ENCODE measurements at places on chromosomes 4 and X. TPM values are rescaled to one million over a fixed set of nuclear protein-coding genes. Genes with fewer than 3 reads are reported as not detected.

GRCh38 chr4:94038195-94038594 is 169.5 kb upstream of the SMARCAD1 start:
- DNase-seq: no peak

GRCh38 chr4:155604718-155605626 is 61.7 kb upstream of the GUCY1A1 start:
- no peak for DNase-seq

DNA sequence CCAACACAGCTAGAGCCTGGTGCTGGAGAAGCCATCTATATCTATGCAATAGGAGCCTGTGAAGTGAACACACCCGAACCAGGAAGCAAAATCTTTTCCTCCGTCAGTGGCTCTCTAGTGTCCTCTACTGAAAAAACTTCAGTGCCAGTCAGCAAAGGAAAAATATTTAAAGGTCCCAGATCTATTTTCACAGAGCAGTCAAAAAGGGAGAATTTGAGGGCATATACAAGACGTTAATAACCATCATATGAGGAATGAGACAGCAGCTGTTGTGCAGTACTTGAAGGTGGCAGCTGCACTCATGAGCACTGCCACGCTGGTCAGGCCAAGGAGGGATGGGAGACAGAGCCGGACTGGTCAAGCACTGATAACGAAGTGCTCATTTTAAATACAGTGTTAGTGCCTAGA is 14.4 kb downstream of the MCUB start:
- no peak for DNase-seq

GRCh38 chrX:17361620-17362019 is 13.4 kb upstream of the NHS start:
- DNase-seq: no peak

The IL9R gene
- not detected for total RNA-seq

GRCh38 chr4:120948382-120948781 is 25.9 kb upstream of the PRDM5 start:
- DNase-seq: no peak

GRCh38 chr4:8009710-8010511 is 70.2 kb upstream of the AFAP1 start:
- DNase-seq: no peak

The ERCC6L gene
- 1.2 TPM for total RNA-seq

GRCh38 chr4:8594097-8595038 is 1.8 kb downstream of the CPZ start:
- peak; percentile 33 for DNase-seq

DNA sequence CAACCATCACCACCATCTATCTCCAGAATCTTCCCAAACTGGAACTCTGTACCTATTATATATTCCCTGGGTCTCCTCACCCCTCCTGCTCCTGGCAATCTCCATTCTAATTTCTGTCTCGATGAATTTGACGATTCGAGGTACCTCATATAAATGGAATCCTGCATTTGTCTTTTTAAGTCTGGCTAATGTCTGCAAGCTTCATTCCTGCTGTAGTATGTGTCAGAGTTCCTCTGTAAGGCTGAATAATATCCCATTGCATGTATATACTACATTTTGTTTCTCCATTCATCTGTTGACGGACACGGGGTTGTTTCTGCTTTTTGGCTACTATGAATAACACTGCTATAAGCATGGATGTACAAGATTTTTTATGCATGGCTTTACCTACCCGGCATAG is 19.5 kb downstream of the PRKG2 start:
- no peak for DNase-seq

The GYPE gene
- 0.29 TPM for total RNA-seq

DNA sequence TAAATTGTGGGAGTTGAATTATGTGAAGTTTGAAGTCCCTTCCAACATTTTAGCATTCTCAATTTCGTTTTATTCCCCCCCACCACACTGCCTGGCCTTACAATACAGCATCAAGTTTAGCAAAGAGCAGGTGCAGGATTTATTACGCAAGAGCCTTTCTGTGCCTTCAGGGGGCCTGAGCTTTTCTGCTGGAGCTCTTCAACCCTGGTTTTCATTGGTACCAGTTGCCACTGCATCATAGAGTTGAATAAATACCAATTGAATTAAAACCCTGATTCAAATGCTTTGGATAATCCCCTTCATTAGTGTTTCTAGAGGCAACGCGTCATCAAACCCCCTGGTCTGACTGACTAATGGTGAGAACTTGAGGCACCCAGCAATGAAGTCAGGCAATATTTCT is 43.6 kb upstream of the KIT start:
- no peak for DNase-seq
